GM23248 (cell line): ENCODE measurements at places on chromosomes 12 and 14.

- peak; percentile 57 for DNase-seq
Observed at GRCh38 chr12:57543581-57543980, 3.4 kb downstream of the DCTN2 start.

- no peak for DNase-seq
Observed at GRCh38 chr14:50798048-50798421, 32.9 kb downstream of the NIN start.

DNA sequence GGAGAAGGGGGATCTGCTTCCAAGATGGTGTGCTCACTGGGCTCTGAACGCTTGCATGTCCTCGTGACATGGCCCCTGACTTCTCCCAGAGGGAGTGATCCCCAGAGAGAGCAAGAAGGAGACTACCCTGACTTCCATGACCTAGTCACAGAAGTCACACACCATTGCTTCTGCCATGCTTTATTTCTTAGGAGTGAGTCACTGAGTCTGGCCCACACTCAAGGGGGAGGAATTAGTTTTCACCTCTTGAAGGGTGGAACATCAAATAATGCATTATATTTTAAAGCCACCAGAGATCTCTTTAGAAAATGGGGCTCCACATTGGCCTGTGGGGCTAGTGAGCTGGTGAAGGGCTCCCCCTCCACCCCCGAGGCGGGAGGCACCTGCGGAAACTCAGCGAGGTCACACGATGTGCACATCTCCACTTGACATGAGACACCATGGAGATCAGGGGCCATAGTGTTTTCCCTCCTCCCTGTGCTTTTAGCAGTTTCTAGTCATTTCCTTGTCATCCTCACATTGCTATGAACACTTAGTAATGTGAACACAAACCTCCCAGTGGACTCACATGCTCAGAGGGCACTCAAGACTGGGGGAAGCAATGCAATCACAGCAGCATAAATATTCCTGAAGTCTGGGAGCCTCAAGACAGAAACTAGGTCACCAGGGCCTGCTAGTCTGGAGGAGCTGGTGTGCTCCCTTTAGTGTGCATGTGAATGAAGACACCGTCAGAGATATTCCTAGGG lies 87.4 kb upstream of the FZD10 start:
- no peak for DNase-seq

DNA sequence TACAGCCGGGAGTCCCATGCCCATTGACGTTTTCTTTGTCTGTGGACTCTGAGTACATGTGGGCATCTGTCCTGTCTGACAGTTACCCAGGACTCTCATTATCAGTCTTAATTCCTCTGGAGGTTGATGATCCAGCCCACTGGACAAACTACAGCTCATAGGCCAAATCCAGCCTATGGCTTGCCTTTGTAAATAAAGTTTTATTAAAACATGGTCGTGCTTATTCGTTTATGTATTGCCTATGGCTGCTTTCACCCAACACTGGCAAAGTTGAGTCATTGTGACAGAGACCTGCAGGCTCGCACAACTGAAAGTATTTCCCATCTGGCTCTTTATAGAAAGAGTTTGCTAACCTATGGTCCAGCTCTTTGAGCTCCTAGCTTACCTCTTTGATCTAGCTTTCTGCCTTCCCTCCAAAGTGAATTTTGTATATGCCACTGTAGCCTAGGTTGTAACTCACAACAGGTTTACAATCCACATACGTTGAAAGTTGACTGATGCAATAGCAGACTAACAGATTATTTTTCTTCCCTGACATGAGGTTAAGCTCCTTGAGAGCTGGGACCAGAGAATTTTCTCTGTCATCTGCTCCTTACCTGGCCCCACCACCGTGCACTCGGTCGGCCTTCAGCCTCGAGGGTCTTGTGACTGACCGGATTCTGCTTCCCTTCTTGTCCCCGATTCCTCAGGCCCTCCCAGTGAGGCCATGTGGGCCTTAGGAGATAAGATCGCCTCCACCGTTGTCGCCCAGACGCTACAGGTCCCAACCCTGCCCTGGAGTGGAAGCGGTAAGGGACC lies 57.3 kb downstream of the ACACB start:
- no peak for DNase-seq

- no peak for DNase-seq
Observed at GRCh38 chr14:55532645-55533344, 47.2 kb upstream of the KTN1 start.

DNA sequence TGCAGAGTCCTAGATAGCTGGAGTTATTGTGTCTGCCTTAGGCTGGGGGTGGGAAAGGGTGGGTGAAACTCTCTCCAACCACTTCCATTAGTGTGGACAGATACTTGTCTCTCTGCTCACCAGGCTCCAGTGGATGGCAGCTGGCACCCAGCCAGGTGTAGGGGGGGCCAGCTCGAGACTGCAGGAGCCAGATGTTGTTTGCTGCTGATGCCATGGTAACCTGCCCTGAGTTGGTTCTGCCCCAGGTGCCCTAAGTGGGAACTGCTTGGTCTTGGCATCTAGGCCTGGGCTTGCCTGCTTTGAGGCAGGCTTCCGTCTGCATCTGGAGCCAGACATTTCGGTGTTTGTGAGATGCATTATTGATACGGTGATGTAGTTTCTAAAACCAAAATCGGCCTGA lies 82.2 kb downstream of the ADCK1 start:
- DNase-seq, result peak; percentile 30
